ENCODE measurements at places on chromosomes 3 and 15.

DNA sequence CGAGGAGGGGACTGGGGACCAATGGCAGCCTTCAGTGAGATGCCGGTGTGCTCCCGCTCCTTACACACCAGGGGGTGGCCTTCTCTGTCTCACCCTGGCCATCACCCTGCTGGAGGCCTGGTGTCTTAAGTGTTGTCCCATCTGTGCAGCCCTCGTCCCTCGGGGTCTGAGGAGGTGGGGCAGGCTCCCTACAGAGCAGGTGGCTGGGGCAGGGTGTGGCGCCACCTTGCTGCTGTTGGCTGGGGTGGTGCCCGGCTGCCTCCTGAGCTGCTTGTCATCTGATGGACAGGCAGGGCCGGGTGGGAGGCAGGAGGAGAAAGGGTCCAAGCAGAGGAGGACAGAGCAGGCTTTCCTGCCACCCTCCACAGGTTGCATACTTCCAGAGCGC, 25.9 kb downstream of the PTPN23 start:
- no peak for DNase-seq

DNA sequence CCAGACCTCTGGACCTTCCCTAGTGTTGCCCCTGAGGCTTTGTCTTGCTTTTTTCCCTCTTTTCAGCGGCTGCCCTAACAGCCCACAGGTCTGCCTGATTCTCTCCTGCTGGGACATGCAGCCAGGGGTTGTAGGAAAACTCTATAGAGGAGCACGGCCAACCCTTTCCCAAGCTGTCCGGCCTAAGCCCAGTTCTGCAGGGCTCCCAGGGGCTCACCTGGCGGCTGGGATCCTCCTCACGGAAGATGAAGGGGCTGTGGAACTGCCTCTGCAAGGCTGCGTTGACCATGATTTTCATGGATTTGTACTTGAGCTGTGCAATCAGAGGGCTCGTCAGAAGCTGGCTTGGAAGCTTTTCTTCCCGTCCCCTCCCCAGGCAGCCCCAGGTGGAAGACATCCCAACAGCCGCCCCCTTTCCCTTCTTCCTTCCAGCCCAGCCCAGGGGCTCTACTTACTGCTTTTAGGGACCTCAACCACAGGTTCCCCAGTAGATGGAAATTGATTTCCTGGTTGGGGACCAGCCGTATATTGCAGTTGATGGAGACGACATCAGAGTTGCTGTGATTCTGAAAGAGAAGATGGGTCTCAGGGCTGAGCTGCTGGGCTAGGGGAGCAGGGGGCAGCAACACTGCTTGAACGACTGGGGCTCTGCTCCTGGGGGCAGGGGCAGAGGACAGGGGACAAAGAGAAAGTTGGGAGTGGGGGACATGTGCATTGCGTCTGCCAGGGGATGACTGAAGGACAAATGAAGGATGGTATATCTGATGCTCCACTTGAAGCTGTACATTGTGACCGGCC, 29.8 kb downstream of the FEM1B start:
- no peak for DNase-seq

DNA sequence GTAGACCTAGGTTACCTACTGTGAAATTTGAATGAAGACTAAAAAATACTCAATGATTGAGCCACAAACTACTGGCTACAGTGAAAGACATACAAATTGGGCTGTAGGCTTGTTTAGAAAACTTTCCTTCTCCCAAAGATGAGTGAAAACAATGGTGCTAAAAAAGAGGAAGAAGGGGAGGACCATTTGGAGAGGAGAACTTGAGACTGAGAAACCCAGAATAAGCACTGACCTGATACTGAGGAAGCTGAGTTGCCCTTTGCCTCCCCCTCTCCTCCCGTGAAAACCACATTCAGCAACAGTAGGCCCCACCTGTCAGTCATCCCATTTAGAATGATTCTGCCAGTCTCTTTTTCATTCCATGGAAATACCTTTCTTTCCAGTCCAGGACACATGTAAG, 484.0 kb upstream of the TGFBR2 start:
- DNase-seq: no peak

- DNase-seq: peak; percentile 81
Observed at GRCh38 chr15:57551715-57552677, 39.7 kb upstream of the MYZAP start.

DNA sequence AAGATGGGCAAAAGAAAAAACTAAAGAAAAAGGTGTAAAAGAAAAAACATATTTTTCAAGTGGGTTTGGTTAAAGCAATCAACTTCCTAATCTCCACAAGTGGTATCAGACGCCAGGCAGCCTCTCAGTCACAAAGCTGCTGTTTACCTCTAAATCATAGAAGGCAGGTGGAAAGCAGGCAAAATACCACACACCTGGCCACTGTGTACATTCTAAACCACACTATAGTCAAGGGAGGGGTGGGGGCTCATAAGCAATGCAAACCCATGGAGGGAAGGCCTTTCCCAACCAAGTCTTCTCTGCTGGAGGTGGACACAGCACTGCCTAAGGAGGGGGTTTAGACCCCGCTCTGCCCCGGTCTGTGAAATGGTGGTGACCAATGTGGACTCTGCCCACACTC, 50.4 kb downstream of the MCF2L2 start:
- DNase-seq: no peak

GRCh38 chr3:52857133-52857532, 22.3 kb upstream of the MUSTN1 start:
- no peak for DNase-seq
